ENCODE measurements at places on chromosomes 5 and 9. TPM values are rescaled to one million over a fixed set of nuclear protein-coding genes. Genes with fewer than 3 reads are reported as not detected.

The TAL2 gene
- not detected for polyA plus RNA-seq

- peak; percentile 36 for DNase-seq
- peaks cover 62% of the 10 kb centered on the region for H3K4me1 ChIP-seq
- H3K27ac ChIP-seq = peak overlapping the region; percentile 57
- no peaks in the 10 kb centered on the region for H3K36me3 ChIP-seq
- no peaks in the 10 kb centered on the region for H3K27me3 ChIP-seq
- no peak overlapping the region for H3K4me3 ChIP-seq
Measured at GRCh38 chr9:116099821-116100220, 53.8 kb upstream of the PAPPA start.

DNA sequence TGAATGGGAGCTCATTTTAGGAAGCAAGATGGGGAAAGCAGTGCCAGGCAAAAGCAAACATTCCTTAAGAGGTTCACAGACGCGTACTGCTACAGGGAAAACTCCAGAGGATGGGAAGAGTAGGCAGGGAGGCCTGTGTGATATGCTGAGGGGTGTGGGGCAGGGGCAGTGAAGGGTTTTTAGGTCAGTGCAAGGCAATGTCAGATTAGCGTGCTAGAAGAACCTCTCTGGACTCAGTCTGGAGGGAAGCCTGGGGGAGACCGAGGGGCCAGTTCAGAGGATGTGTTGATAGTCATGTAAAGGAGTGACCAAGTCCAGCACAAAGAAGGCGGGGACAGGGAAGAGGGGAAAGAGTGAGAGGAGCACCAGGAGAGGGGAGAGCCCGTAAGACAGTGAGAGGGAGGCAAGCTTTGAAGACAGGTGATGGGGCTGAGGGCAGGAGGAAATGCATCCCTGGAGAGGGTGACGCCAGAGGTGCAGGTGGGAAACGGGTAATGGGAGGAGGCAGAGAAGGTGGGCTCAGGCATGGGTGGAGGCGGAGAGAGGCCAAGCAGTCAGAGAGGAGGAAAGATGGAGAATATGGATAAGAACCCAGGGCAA, 134.5 kb downstream of the MTX3 start:
- no peak overlapping the region for H3K4me3 ChIP-seq
- DNase-seq = no peak
- no peaks in the 10 kb centered on the region for H3K36me3 ChIP-seq
- H3K4me1 ChIP-seq = 0 out of 2 replicates have a peak, but pooled peaks cover 8% of the 10 kb centered on the region
- no peak overlapping the region for H3K27ac ChIP-seq

The RFESD gene
- polyA plus RNA-seq = 4.6 TPM

GRCh38 chr9:97445119-97445701, 33.3 kb downstream of the TDRD7 start:
- no peak for DNase-seq
- no peak overlapping the region for H3K27ac ChIP-seq
- no peaks in the 10 kb centered on the region for H3K36me3 ChIP-seq
- no peak overlapping the region for H3K4me3 ChIP-seq
- H3K27me3 ChIP-seq = no peaks in the 10 kb centered on the region
- H3K4me1 ChIP-seq = no peaks in the 10 kb centered on the region

The CMYA5 gene
- polyA plus RNA-seq = 0.36 TPM

GRCh38 chr5:55371145-55371544, 63.4 kb downstream of the MTREX start:
- H3K27me3 ChIP-seq = no peaks in the 10 kb centered on the region
- H3K4me3 ChIP-seq = no peak overlapping the region
- H3K27ac ChIP-seq = no peak overlapping the region
- no peaks in the 10 kb centered on the region for H3K4me1 ChIP-seq
- peaks cover 21% of the 10 kb centered on the region for H3K36me3 ChIP-seq
- DNase-seq = no peak

DNA sequence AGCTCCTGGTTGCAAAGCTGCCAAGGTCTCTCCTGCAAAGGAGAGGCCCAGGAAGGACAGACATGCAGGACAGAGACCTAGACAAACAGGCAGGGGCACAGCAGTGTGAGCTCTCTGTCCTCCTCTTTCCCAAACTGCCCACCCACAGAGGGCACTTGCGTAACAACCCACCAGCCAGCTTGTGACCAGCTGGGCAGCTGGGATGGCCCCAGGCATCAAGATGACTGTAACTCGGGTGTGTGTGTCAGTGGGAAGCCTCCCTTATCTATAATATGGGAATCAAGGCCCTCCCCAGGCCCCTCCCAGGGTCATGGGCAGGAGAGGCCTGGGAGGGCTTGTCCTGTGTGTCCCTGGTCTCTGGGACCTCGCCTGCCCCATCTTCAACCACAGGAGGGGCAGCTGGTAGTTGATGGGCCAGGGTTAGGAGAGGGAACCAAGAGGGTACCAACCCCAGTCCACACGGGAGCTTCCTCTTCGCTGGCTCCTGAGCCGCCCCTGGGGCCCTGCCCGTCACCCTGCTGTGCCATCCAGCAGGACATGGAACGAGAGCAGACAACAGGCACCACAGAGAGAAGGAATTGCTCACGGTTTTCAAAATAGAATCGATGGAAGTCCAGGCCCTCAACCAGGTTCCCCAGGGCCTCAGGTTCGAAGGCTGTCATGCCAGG, 37.9 kb downstream of the SLC6A7 start:
- no peaks in the 10 kb centered on the region for H3K4me1 ChIP-seq
- H3K36me3 ChIP-seq = no peaks in the 10 kb centered on the region
- no peak overlapping the region for H3K4me3 ChIP-seq
- peak; percentile 75 for DNase-seq
- no peak overlapping the region for H3K27ac ChIP-seq

GRCh38 chr5:98774192-98775033, 950 bp downstream of the RGMB start:
- peak overlapping the region; percentile 94 for H3K27ac ChIP-seq
- peak; percentile 72 for DNase-seq

Measured in GM23248 (cell line).